ENCODE measurements at places on chromosomes 16 and 17.
A peak's percentile ranks its signal among the peaks of the same experiment; 100 is the strongest.

DNA sequence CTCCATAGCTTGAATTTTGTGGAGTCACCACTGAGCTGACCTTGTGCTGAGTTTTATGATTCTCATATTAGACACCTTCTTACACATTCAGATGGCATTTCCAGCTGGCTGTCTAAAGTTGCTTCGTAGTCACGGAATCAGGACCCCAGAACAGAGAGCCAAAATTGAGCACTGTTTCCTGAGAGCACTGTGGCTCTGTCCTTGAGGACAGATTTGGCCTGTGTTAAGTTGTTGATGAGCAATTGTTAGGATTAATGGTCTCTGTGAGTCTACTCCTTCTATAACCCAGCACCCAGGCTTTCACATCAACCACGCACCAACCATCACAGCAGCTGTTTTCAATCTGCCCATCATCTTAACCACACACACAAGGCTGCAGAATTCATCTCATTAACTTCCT is 277.5 kb upstream of the HSBP1 start:
- DNase-seq = no peak

GRCh38 chr17:20170085-20170484 is 160.9 kb downstream of the SPECC1 start:
- DNase-seq = no peak

GRCh38 chr17:20206591-20206990 is 197.4 kb downstream of the SPECC1 start:
- no peak for DNase-seq

- DNase-seq = no peak
Observed at GRCh38 chr16:85048921-85049562, 21.4 kb downstream of the KIAA0513 start.

- DNase-seq = peak; percentile 12
Observed at GRCh38 chr17:45740553-45741330, 43.4 kb upstream of the CRHR1 start.

GRCh38 chr17:78317794-78318400 is 42.0 kb downstream of the SOCS3 start:
- DNase-seq = no peak

- DNase-seq = no peak
Observed at GRCh38 chr17:13036751-13037150, 18.9 kb upstream of the ELAC2 start.

DNA sequence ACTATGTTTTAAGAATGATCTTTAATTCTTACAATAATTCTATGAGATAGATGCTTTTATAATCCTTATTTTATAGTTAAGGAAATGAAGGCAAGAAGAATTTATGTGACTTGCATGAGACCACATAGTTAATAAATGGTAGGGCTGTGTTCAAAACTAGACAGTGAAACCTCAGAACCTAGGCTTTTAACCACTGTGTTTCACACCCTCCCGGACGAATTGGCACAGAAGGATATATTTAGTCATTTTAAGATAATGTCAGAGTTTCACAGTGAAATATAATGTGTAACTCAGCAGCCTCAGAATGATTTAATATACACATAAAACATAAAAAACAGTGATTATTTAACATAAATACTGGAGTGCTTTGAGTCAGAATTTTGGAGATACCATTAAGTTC is 57.0 kb downstream of the NSRP1 start:
- no peak for DNase-seq

DNA sequence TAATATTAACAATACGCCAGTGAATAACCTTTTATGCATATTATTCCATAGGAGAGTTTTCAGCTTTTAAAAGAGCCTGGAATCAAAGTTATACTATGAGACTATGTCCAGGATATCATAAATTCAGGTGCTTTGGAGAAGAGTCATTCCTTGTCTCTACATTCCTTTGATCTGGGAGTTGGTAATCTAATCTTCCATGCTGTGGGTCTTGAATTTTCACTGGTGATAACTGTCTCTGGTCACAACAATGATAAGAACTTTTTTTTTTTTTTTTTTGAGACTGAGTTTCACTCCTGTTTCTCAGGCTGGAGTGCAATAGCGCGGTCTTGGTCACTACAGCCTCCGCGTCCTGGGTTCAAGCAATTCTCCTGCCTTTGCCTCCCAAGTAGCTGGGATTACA is 50.8 kb downstream of the CHD9 start:
- DNase-seq = no peak

- DNase-seq = no peak
Observed at GRCh38 chr17:76841776-76842405, 26.3 kb upstream of the MGAT5B start.

DNA sequence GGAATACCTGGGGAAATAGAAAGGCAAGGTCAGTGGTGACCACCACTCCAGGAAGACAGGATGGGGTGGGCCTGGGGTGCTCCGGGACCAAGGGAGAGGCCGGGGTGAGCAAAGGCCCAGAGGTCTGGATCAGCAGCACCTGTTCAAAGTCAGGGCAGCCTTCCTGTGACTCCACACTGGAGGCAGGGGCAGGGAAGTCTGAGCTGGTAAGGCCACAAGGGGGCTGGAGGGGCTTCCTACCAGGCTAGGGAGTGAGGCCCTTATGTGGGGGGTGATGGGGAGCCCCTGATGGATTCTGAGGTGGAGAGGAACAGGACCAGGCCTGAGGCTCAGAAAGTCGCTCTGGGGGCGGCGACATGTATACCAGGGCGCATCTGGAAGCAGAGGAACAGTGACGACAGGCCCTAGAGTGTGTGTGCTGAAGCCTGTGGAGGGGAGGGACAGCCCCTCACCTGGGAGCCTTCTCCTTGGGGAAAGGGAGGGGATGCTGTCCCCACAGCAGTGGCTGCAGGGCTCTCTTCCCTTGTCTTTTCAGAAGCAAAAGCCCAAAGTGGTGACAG is 3.7 kb downstream of the C16orf78 start:
- DNase-seq = no peak

GRCh38 chr17:66782851-66783250 is 52.1 kb upstream of the CACNG5 start:
- no peak for DNase-seq

DNA sequence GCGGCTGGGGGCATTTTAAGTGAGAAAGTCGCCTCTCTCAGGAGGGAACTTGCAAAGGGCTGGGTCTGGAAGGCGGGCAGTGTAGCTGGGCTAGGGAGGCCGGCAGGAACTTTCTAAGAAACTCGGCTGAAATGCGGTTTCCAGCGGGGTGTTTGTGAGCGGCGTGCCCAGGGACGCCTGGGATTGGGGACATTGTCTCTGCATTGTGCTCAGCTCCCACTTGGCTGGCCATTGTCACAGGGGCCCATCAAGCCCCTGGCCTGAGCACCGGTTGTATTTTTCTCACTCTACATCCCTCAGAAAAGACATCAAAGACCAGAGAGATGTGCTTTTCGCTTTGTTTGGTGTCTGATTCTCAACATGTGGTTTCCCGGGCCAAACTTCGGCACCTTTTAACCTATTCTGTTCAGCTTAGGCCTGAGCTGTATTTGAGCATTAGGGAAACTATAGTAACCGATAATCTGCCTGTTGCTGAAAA is 291.1 kb upstream of the IRX3 start:
- DNase-seq = no peak

GRCh38 chr17:51054748-51055147 is 65.9 kb downstream of the SPAG9 start:
- DNase-seq = no peak

- DNase-seq = peak; percentile 23
Observed at GRCh38 chr17:74431568-74432423, at the start of gene GPRC5C. Gene GPRC5C, plus strand, starts transcription at chr17:74432088. Its CDS starts 7,689 bp downstream, at chr17:74439777.

DNA sequence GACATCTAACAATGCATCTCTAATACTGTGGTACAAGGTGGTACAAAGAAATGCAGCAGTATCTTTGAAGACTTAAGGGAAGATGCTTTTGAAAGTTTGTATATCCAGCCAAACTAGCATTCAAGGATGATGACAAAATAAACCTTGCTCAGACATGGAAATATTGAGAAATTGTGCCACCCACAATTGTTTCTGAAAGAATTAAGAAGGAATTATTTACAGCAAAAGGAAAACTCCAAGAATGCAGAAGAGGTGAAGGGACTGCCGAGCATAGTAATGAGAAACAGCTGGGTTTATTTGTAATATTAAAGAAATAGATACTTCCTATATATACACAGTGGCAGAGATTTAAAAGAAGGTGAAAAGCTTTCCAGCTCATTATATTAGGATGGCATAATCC is 29.5 kb downstream of the PMFBP1 start:
- DNase-seq = no peak

DNA sequence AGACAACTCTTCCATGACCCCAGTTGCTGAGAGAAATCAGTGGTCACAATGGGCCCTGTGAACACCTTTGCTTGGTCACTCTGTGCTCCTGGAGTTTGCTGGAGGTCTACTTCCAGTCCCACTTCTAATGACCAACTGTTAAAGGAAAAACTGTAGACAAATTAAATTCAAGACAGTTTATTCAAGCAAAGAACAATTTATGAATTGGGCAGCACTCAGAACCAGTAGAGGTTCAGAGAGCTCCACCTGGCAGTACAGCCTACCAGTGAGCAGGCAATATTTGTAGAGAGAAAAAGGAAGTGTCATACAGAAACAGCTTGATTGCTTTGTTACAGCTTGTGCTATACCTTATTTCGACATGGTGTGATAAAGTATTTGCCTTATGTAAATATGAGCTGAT is 116.5 kb downstream of the HS3ST3B1 start:
- DNase-seq = no peak

DNA sequence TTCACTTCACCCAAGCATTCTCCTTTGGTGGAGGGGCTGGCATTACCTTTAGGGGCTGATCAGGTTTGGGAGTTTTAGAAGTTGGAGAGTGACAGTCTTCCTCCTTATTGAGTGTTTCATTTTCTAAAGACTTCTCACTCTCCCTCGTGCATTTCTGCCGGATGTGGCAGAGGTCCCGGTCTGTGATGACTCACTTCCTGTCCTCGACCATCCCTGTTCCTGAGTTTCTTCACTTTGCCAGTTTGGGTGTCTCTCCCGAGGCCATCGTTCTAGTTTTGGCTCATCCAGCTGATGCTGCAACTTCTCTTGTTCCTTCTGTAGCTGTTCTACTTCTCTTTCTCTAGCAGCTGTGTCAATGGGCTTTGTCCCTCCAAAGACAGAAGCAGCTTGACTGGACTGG is 104.3 kb downstream of the PHKB start:
- peak; percentile 31 for DNase-seq
